ENCODE measurements at places on chromosomes 4 and X. TPM values are rescaled to one million over a fixed set of nuclear protein-coding genes. Genes with fewer than 3 reads are reported as not detected.

The SH3RF1 gene
- 8.5 TPM for total RNA-seq

The NUDT10 gene
- total RNA-seq = 1.2 TPM

The ANAPC4 gene
- total RNA-seq = 11.9 TPM

The ATP1B4 gene
- not detected for total RNA-seq

The RAB41 gene
- not detected for total RNA-seq

The AR gene
- total RNA-seq = 3.2 TPM

The RIPPLY1 gene
- 0.12 TPM for total RNA-seq

The CD40LG gene
- total RNA-seq = not detected

The GAB3 gene
- total RNA-seq = 0.45 TPM

The TMEM271 gene
- not detected for total RNA-seq

The PPP4R3C gene
- total RNA-seq = not detected

The CD38 gene
- total RNA-seq = 13.5 TPM

The LRIT3 gene
- total RNA-seq = 0.09 TPM

The GABRA4 gene
- not detected for total RNA-seq

The TENM3 gene
- 1.6 TPM for total RNA-seq

The TMSB15C gene
- total RNA-seq = 0.14 TPM

The MAGEA4 gene
- total RNA-seq = not detected

The PPP2R2C gene
- 31.0 TPM for total RNA-seq

The CT45A5 gene
- total RNA-seq = not detected

The BOD1L1 gene
- total RNA-seq = 14.8 TPM

The MMRN1 gene
- total RNA-seq = not detected

The GSX2 gene
- not detected for total RNA-seq

Data from A549 treated with Hydrocortisone at 1 μM for 4 hours (cell line).